Activated CD4-positive, alpha-beta memory T cell treated with anti-CD3 and anti-CD28 coated beads, Interleukin-2, amount 10 ng/mL, durations not matched to agents 7 days and 5 days (primary cell): ENCODE measurements at places on chromosomes 12 and 14.

GRCh38 chr12:18165422-18165871 is 75.5 kb upstream of the RERGL start:
- peak; percentile 17 for DNase-seq

DNA sequence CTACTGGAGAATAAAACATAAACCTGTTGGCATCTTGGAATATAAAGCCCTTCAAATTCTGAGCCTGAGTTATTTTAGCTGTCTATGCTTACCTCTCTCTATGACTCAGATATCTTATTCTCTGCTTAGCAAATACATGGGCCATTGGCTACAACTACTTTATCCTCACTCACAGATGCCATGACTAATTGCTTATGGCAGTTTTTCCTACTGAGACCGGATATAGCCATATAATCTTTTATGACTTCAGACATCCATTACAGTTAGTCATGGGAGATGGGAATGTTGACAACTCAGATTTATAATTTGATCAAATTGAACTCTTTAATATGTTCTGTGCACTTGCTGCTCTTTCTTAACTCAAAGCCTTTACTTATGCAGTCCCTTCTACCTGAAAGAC is 502.4 kb upstream of the ATP2B1 start:
- DNase-seq, result no peak

DNA sequence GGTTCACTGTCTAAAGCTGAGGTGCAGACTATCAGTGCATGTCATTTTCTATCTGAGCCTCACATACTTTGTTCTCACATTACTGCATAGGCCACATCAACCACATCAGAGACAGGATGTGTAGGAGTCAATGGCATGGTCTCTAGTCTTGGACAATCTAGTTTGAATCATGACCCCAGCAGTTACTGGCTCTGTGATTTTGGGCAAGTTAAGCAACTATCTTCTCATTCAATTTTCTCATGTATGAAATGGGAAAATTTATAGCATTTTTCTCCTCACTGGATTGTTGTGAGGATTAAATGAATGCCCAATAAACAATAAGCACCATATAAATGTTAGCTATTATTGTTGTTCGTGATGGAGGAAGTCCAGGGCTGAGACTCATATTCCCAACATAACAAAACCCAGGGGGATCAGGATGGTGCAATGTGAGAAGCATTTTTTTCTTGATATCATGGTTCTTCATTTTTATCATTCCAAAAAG is 432.6 kb downstream of the LRIG3 start:
- no peak for DNase-seq

DNA sequence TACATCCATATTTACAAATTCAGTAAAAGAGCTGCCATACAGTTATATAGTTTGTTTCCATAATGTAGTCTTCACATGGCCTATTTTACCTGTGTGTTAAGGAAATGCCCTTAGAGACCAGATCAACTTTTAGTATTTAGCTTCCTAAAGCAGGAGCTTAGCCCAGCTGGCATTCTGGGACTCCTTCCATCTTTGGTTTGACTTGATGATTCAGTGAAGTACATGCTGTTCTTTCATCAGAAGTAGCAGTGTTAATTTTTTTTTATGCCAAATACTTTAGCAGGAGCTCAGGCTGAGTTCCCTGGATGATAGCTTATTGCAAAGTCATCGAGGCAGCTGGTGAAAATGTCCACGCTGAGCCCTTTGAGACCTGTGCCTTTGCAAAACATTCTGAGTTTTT is 101.0 kb downstream of the FOXG1 start:
- no peak for DNase-seq

- no peak for DNase-seq
Measured at GRCh38 chr14:93780813-93781400, 7.4 kb downstream of the PRIMA1 start.

- DNase-seq, result no peak
Measured at GRCh38 chr12:93886533-93887511, 209.6 kb downstream of the CRADD start.

DNA sequence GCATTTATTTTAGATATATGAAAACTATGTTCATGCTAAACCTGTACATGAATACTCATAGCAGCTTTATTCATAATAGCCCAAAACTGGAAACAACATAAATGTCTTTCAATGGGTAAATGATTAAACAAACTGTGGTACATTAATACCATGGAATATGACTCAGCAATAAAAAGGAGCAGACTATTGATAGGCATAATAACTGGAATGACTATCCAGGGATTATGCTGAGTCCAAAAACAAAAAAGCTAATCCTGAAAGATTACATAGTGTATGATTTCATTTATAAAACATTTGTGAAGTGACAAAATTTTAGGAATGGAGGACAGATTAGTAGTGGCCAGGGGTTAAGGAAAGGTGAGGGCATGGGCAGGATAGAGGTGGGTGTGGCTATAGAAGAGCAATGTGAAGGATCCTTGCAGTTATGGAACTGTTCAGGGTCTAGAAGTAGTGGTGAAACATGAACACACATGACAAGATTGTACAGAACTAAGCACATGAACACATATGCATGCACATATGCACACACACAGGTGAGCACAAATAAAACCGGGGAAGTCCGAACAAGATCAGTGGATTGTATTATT is 61.1 kb upstream of the CDKN3 start:
- DNase-seq, result no peak

- no peak for DNase-seq
Measured at GRCh38 chr14:64867182-64867581, 12.5 kb downstream of the SPTB start.

DNA sequence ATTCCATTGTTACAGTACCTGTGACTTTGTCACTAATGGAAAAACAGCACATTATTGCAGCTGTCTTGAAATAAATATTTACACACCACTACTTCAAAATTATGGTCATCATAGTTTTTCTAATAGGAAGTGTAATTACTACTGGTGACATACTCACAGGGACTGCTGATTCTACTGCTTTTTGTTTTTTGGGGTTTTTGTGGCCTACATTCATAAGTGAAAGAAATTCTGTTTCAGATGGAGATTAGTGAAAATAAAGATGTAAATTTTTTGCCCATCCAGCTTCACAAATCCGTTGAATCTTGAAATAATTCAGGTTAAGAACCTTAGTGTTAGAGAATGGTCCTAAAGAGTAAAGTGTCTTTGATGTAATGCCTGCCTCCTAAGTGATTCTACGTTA is 17.5 kb downstream of the KNTC1 start:
- DNase-seq, result no peak

- DNase-seq, result no peak
Measured at GRCh38 chr14:105196265-105196960, 15.3 kb upstream of the NUDT14 start.

DNA sequence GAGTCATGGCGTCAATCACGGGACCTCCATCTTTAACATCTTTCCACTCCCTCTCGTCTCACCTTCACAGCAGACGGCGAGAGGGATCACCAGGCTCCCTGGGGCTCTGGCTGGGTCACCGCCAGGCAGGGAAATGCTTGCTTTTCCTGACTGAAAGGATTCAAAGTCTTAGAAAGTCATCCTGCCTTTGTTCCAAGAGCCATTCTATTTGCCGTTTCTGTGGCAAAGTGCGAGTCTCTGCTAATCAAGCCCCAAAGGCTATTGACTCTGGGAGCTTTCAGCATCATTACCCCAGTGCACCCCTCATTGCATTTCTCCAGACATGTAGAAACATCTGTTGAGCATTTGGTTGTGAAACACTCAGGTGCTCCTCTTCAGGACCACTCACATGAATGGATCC is 69.6 kb downstream of the GSC start:
- no peak for DNase-seq
